Sciatic nerve (tissue), 2 donors: ENCODE measurements at places on chromosomes 5 and 9.

GRCh38 chr5:5486122-5486521 lies 63.6 kb downstream of the ICE1 start:
- DNase-seq, result no peak

GRCh38 chr5:84364043-84364442 lies 20.6 kb downstream of the EDIL3 start:
- no peak for DNase-seq

- no peak for DNase-seq
These were observed 634.3 kb downstream of the PDE4D start for GRCh38 chr5:59259237-59259636.

GRCh38 chr9:21589344-21590056 lies 107.4 kb upstream of the IFNE start:
- no peak for DNase-seq

DNA sequence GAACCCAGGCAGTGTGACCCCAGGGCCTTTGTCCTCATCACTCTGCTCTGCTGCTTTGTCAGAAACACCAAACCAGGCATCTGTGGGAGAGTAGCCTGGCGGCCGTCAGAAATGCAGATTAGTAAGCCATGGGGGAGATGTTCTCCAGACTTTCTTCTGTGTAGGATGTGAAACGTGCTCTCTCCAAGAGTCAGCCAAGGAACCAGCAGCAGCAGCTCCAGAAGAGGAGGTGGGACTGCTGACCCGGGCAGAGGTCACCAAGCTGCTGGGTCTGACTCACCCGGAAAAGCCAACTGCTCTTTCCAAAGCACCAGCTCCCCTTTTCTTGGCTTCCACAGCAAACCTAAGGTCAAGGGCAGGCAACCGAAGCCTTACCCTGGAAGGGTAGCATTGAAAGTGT lies 14.4 kb upstream of the ABLIM3 start:
- no peak for DNase-seq

DNA sequence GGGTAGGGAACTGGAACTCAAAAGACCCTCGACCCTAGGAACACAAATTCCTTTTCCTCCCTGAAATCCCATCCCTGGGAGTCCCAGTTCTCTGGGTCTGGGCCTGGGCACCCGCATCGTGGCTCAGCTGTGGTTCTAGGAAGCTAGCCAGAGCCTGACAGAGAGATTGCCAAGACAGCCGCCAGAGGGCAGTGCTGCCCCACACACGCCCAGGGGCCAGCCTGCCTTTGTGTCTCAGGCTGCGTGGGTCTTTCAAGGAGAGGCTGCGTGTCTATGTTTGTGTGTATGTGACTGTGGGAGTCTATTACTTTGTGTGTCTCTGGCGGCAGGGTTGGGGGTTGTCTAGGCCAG lies 32.0 kb upstream of the TTLL11 start:
- peak; percentile 87 for DNase-seq
